NCI-H510A (cell line): ENCODE measurements at places on chromosomes 3 and 15.

GRCh38 chr3:41234823-41235721 lies 35.8 kb downstream of the CTNNB1 start:
- no peak for DNase-seq

DNA sequence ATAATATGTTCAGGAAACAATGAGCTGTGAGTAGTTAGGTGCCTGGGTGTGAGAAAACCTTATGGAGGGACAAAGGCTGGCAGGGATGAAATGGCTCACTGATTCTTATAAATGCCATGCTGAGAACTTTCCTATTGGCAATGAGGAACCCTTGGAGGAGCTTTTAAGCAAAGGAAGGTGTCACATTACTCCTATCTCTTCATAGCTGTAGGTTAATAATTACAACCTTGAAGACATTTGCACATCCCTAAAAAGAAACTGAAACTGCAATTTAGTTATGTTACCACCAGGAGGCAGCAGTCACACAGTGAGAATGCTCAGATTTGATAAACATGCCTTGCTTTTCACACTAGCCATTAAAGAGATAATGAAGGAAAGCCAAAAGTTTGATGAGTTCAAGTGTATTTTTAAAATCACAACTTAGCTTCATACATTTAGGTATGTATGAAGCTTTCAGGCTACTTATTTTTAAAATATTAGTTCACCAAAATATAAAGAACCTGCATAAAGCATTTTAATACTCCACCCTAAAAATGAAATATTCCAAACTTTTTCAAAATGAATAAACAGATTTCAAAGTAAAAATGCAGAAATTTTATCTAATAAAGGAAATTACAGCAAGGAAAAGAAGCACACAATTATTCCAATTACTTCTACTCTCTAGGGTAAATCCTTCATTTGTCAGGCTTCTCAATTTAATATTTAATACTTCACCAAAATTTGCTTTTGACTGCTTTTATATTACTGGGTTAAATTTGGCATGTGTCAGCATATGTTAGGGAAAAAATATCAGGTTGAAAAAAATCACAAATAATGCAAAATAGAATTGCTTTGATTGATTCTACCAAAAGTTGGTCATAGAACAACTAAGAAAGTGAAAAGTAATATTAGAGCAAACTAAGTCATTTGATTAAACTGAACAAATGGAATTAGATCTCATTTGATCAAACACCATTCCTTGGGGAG lies 136.9 kb upstream of the SLC2A2 start:
- no peak for DNase-seq

GRCh38 chr3:150097588-150097890 lies 126.8 kb upstream of the PFN2 start:
- no peak for DNase-seq

GRCh38 chr15:29756358-29757267 lies 65.7 kb downstream of the TJP1 start:
- DNase-seq: no peak

GRCh38 chr3:134064081-134064480 lies 34.4 kb upstream of the SLCO2A1 start:
- no peak for DNase-seq

GRCh38 chr15:93493172-93493571 lies 404.2 kb upstream of the RGMA start:
- no peak for DNase-seq

- no peak for DNase-seq
Measured at GRCh38 chr15:68822818-68823217, 2.1 kb upstream of the ANP32A start.

DNA sequence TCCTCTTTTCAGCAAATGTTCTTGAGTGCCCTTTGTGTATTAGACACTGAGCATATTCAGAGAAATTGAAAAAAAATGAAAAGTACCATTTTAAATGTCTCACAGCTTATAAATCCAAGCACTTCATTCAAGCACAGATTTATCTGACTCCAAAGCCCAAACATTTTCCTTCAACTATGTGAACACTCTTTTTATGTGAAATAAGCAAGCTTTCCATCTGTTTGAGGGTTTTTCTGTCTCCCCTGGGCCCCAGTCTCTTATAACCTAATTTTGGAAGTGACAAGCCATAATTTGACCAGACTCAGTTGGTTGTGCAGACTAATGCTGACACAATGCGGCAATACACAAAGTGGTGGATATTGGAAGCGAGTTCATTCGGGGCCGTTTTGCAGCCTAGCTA lies 170.3 kb downstream of the CNTN6 start:
- DNase-seq: no peak

- DNase-seq: no peak
Measured at GRCh38 chr3:157508461-157508860, 5.2 kb upstream of the VEPH1 start.

DNA sequence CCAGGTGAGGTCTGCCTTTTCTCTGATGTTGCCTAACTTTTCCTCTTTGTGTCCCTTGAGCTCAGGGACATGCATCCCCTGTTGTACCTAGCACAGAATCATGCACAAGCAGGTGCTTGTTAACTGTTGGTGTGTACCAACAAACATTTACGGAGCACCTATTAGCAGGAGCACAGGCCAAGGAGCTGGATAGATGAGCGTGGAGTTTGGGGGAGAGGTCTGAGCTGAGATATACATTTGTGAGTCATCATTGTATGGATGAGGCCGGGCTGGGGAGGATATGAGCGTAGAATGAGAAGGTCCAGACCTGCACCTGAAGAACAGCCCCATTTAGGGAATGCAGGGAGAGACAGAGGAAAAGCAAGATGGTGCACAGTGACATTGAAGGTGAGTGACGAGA lies 53.4 kb downstream of the SMAD3 start:
- DNase-seq: no peak
